M059J (cell line): ENCODE measurements at places on chromosomes 12 and 14.

- no peak for DNase-seq
Observed at GRCh38 chr12:53651737-53652136, 24.1 kb downstream of the ATP5MC2 start.

GRCh38 chr14:20608383-20609110 is 17.4 kb upstream of the RNASE12 start:
- DNase-seq = peak; percentile 36

GRCh38 chr14:22952418-22952817 is 4.5 kb downstream of the HAUS4 start:
- DNase-seq = no peak

- DNase-seq = no peak
Observed at GRCh38 chr14:59184396-59184795, 4.1 kb upstream of the DAAM1 start.

GRCh38 chr14:94486883-94487282 is 10.9 kb upstream of the SERPINA9 start:
- DNase-seq = no peak

- DNase-seq = no peak
Observed at GRCh38 chr12:132344181-132344580, 14.8 kb upstream of the GALNT9 start.

- no peak for DNase-seq
Observed at GRCh38 chr12:68349220-68349621, 17.1 kb upstream of the MDM1 start.

- DNase-seq = no peak
Observed at GRCh38 chr14:84555493-84555892, 974.5 kb upstream of the FLRT2 start.

DNA sequence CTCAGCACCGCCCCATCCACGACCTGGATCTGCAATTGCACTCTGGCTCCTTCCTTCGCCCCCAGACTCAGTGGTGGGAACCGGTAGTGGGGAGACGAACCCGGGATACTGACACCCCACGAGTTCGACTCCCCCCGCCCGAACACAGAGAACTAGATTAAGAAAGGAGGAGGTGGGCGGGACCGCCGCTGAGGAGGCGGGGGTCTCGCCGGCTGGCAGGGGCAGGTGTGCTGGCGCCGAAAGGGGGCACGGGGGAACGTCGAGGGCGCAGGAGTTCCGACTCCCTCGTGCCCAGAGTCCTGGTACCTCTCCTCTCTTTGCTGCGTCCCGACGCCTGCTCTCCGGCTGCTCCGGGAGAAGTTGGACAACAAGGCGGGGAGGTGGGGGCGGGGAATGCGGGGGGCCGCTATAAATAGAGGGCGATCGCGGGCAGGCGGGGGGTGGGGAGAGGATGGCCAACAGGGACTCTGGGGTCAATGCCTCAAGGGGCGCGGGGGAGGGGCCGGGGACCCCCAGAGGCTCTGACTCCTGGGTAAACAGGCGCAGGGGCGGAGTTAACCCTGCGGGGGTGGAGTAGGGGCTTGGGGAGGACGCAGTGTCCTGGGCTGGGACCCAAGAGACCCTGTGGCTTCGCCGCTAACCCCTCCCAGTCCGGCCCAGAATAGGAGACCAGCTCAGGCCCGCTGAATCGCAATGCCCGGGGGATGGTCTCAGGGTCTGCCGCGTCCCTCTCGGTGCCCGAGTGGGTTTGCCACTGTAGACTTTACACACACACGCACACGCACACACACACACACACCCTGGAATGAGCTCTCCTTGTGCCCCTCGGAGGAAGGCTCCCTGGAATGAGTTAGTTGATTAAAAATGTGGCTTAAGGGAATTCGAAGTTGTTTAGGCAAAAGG is 761 bp upstream of the NDRG2 start:
- no peak for DNase-seq

DNA sequence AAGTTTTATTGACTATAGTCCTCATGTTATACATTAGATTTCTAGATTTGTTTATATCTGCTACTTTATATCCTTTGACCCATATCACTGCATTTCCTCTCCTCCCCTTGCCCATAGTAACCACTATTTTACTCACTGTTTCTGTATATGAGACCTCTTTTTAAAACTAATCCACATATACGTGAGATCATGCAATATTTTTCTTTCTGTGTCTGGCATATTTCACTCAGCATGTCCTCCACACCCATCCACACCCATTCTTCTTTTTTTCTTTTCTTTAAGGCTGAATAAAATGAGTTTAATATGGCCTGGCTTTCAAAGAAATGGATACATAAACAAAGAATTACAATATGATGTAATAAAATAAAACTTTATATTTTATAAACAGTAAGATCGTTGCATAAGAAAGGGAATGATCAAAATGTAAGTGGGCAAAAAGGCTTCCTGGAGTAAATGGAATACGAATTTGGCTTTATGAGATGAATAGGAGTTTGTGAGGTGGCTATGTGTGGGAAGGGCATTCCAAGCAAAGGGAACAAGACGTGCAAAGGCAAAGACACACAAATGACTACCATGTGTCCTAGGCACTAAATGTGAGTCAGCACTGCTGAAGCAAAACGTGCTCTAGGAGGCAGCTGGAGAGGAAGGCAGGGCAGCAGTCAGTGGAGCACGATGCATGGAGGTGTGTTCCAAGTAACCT is 53.2 kb upstream of the HIF1A start:
- no peak for DNase-seq

DNA sequence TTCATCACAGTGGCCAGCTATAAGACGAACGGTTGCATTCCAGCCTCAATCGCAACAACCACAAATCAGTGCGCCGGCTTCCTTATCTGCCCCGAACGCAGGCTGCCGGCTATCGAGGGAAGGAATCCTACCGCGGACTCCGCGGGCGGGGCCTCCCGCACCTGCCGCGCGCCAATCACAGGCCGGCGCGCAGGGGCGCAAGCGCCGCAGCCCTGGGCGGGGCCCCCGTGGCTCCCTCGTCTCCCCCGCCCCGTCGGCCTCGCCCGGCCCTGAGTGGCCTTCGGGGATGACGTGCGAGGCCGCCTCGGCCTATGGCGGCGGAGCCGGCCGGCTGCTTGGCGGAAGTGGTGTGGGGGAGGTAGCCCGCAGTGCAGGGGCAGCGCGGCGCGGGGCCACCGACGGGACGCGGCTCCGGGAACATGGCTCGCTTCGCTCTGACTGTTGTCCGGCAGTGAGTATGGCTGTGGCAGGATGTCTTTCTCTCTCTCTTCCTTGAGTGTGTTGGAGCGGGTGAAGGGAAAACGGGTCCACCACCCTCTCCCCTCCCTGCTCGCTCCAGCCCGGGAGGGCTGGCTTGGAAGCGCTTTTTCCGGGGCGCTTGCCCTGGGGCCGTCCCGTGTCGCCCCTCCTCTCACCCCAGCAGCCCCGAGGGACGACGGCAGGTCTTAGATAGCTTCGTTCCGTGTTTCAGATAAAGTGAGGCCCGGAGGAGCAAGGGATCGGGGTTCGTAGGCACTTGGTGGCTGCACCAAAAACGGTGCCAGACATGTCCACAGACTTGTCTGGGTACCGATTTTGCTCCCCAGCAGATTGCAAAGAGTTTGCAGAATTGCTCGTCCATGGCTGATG is at the start of gene TIGAR:
TIGAR (plus strand) TSS at position 361 of the 849 bp plus-strand sequence; CDS start at position 420, 59 bp downstream.
- peak; percentile 93 for DNase-seq

DNA sequence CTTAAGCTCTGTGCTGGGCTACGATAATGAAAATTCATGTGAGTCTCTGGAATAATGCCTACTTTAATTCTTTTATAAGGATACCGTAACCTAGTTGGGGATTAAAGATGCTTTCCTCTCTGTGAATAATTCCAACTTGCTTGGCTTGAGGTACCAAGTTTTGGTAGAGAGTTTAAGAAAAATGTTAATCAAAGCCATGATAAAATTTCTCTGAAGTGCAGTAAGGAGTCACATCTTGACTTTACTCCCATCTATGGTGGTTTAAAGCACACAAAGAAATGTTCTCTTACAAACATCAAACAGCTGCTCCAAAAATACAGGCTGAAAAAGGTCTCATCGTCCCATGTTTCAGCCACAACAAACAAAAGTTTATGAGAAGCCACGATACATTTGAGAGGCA is 284.8 kb upstream of the TBX3 start:
- no peak for DNase-seq

GRCh38 chr12:1591543-1591942 is 2.8 kb downstream of the FBXL14 start:
- peak; percentile 78 for DNase-seq

- DNase-seq = no peak
Observed at GRCh38 chr12:34295366-34296142, 273.3 kb downstream of the ALG10 start.

GRCh38 chr12:39902821-39903220 is 203.1 kb downstream of the SLC2A13 start:
- peak; percentile 25 for DNase-seq

DNA sequence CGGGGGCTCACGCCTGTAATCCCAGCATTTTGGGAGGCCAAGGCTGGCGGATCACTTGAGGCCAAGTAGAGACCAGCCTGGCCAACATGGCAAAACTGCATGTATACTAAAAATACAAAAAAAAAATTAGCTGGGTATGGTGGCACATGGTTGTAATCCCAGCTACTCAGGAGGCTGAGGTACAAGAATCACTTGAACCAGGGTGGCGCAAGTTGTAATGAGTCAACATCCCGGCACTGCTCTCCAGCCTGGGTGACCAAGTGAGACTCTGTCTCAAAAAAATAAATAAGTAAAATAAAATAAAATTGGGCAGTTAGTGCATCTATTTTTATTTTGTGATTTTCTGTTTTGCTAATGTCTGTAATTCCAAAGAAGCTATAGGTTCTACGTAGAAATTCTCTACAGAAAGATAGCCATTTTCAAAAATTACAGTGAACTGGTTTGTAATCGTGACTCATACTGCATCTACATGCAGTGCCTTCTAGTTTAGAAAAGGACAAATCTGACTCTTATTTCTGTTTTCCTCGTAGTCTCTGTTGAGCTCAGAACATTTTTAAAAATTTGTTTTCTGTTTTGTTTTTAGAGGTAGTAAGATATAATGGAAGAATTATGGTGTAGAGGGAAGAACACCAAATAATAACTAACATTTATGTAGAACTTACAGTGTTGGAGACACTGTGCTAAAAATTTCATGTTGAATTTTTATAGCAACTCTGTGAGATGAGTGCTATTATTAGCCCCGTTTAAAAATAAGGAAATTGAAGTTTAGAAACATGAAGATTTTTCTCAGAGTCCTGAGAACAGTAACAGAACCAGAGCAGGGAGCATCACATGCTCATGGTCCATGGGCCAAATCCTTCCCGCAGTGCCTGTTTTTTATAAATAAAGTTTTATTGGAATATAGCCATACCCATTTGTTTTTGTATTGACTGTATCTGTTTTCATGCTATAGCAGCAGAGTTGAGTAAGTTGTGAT is 201.2 kb downstream of the SYNE2 start:
- DNase-seq = peak; percentile 27

DNA sequence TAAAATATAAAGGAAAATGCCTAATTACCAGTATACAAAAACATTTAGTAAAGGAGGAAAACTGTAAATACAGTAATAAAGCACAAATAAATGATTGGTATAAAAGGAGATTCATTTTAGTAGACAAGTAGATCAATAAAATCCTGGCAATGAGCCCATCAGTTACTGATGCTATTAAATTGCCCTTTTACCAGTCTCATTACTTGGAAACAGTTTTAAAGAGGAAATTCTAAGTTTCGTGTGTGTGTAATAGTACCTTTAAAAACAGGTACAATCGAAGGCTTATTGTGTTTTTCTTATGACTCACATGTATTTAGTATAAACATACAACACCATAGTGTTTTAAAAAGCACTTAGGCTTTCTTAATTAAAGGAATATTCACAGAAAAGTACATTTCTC is 46.4 kb upstream of the SYT10 start:
- peak; percentile 12 for DNase-seq

- DNase-seq = no peak
Observed at GRCh38 chr12:30145684-30146032, 361.9 kb upstream of the TMTC1 start.

- peak; percentile 86 for DNase-seq
Observed at GRCh38 chr12:124391340-124392261, 96.7 kb downstream of the RFLNA start.

DNA sequence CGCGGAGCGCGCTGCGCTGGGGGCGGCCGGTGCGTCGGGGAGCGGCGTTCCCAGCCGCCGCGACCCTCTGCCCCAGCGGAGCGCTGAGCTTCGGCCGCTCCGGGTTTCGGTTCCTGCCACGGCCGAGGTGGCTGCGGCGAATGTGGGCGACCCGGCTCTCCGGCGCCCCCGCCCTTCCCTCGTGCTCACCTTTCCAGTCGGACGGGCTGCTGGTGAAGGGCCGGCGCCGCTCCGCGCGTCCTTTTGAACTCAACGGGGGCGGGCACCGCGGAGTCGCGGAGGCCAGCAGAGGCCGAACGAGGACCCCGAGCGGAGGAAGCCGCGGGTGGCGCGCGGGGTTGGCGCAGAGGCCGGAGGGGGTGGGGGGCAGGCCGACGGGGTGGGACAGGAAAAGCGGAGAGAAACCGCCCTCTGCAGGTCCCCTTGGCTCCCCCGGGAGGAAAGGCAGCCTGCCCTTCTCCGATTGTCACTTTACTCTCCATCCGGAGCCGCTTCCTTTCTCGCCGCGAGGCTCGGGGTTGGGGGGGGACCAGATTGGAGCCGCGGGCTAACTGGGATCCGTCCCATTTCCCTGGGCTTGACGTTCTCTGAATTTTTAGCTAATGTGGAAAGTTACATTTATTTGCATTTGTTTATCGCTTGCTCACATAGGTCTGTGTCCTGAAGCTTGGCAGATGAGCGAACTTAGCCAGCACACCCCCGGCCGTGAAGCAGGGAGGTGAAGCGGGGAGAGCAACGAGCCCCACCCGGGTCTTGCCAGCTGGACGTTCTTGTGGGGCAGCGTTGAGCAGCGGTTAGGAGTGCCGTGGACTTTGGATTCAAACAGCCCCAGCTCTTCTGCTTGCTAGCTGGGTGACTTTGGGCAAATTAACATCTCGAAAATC is at the start of gene SMAGP:
SMAGP (minus strand) TSS at position 349 of the 884 bp plus-strand sequence. CDS start 1,137 bp downstream, outside the sequence.
- DNase-seq = peak; percentile 60
